ENCODE measurements at places on chromosomes 2 and 18. TPM values are rescaled to one million over a fixed set of nuclear protein-coding genes. Genes with fewer than 3 reads are reported as not detected.

DNA sequence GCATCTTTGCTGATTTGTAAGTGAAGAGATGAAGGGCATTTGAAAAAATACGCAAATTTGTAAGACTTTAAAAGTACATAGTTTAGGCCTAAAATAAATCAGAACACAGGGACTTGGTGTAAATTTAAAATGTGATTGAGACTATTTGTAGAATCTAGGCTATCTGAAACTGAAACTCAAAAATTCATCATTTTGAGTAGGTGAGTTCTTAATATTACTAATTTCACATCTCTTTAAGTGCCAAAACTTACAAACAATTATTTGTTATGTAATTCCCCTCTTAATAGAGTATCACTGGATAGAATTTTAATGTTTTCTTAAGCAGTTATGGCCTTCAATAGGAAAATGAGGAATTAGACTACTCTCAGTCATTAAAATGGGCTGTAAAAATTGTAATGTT lies 14.0 kb upstream of the HRH4 start:
- DNase-seq = no peak

- DNase-seq = no peak
Observed at GRCh38 chr2:162125138-162125537, 26.9 kb downstream of the GCG start.

DNA sequence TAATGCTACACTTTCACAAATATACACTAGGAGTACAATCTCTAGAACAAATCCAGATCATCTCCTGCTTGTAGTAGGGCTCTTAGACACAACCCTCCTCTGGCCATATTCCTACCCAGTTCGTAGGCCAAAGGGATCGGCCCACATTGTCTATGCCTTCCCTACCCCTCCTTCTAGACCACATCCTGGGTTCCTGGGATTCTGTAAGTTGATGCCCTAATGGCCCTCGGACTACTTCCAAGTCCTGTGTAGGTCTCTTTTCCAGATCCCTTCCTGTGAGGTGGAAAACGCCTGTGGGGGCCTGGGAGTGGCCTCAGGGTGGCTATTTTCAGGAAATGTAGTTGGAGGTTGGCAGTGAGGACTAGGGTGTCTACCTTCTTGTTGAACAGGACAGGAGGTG lies 289.7 kb downstream of the ZNF385B start:
- peak; percentile 23 for DNase-seq

Gene CRYGC
- total RNA-seq = not detected

GRCh38 chr2:62293490-62294271 lies 97.8 kb downstream of the B3GNT2 start:
- peak; percentile 68 for DNase-seq

DNA sequence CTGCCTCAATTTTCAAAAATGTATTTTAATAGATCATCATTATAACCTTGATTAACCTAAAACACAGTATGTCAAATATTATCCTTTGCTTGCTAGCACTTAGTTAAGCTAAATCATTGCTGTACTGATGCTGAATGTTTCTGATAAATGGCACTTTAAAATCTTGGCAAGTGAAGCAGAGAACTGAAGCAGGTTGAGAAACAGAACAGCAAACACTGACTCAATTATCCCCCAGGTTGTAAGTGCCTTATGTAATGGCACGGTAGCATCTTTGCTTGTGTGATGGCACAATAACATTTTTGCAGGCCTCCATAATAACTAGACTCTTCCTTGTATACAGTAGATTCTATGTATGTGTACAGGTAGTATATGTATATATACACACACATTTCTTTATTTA lies 33.8 kb downstream of the ARHGAP15 start:
- no peak for DNase-seq

DNA sequence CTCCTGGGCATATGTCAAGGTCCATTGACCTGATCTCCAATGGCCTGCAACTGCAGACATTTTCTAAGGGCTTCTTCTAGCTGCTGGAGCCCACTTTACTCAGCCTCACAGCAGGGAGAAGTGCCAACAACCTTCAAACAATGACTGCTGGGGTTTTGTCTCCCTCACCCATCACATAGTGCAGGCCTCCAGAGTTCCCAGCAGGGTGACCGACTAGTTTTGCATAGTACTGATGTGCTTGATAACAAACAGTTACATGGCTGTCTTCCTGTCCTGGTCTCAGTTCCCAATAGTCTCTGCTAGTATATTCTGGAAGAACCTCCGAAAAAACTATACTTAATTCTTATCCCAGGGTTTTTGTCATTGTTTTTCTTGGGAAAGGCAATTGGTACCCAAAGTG lies 10.4 kb upstream of the NETO1 start:
- no peak for DNase-seq

GRCh38 chr2:85151026-85151425 lies 17.8 kb downstream of the TCF7L1 start:
- DNase-seq = no peak

DNA sequence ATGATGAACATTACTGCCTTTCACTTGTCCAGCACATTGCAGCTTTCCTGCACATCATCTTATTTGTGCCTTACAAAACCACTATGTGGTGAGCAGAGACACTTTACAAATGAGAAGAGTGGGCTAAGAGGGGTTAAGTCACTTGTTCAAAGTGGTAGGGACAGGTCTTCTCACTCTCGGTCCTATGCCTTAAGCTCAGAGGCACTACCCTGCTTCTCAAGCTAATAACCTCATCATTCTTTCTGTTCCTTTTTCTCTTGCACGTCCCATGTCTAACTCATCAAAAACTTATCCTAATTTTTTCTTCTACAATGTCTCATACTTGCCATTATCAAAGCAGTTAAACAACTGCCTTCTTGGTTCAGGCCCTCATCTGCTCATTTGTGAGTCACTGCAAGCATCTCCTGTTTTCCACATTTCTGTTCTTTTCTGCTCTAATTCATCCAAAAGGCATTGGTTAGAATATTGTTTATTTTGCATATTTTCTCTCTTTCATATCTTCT lies 21.9 kb upstream of the NCOA1 start:
- DNase-seq = no peak

- DNase-seq = no peak
Observed at GRCh38 chr18:36711813-36712444, 116.9 kb downstream of the TPGS2 start.

Gene SLC4A1AP
- total RNA-seq = 25.2 TPM

- DNase-seq = no peak
Observed at GRCh38 chr2:37343537-37344434, 644 bp upstream of the QPCT start.

- DNase-seq = no peak
Observed at GRCh38 chr2:224058048-224058775, 19.1 kb upstream of the SERPINE2 start.

- no peak for DNase-seq
Observed at GRCh38 chr2:240477916-240478315, 42.5 kb downstream of the GPC1 start.

Measured in psoas muscle (tissue), 8 donors.